ENCODE measurements at places on chromosomes 3 and 15.

- no peak for DNase-seq
Measured at GRCh38 chr3:8931342-8931741, 31.9 kb downstream of the RAD18 start.

DNA sequence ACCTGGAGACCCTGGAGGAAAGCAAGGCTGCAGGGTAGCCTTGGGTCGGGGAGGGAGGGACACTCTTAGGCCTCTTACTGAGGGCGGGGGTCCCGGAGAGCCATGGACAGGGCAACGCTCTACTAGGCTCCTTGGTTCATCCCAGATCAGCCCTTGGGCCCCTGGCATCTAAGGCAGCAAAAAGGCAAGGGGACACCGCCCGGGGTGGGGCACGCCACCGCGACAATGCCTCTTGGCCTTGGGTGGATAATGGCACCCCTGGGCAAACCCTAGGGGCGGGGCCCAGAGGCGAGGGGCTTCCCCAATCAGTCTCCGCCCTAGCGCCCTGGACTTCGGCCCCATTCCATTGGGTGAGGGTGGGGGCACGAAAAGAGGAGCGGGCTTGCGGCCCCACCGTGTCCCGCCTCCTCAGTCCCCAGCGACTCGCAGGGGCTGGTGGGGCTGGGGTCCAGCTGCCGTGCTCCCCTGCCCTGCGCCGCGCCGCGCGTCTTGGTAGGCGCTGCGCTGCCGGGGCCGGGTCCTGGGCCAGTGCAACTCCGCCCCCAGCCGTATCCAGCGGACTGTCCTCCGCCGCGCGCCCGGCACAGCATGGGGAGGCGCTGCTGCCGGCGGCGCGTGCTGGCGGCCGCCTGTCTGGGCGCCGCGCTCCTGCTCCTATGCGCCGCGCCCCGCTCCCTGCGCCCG is at the start of gene CHST13:
Gene CHST13, plus strand, starts transcription at position 411 of the 684 bp plus-strand sequence. Its CDS starts 178 bp downstream, at position 589.
- DNase-seq = no peak

DNA sequence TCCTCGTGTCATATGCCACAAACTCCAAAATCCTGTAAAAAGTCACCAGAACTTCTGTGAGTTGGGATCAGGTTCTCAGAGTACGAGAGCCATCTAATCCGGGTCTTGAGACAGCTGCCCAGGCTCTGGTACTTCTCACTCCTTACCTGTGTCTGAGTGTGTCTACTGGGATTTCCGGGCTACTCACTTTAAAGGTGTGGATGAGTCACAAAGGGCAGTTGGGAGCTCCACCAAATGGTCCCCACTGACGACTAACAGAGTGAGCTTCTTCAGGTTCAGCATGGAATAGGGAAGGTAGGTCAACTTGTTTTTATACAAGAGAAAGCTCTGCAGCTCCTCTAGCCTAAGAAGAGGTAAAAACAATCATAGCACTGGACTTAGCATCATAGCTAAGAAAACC is 29.5 kb downstream of the RTP3 start:
- no peak for DNase-seq

DNA sequence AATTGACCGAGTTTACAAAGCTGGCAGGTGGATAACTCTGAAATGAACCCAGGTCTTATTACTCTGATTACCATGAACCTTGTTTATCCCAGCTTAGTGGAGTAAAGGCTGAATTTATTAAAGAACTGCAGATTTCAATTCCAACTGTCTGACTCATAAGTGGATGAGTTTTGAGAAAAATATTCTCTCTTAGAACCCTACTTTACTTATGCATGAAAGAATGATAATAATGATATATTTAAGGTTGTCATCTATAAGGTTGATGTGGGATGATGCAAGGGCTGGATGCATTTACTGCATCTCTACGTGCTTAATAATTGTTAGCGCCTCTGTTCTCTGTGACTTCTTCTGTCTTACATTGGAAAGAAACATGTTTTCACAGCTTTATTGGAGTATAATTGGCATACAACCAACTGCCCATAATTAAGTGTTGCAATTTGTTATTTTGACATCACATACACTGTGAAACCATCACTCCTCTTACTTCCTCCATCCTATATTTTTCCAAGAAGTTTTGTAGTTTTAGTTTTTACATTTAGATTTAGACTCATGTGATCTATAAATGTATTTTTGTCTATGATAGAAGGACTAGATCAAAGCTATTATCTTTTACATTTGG is 771.2 kb upstream of the ARRDC4 start:
- DNase-seq = no peak

- DNase-seq = no peak
Measured at GRCh38 chr15:51837792-51838251, 8.4 kb downstream of the TMOD3 start.

DNA sequence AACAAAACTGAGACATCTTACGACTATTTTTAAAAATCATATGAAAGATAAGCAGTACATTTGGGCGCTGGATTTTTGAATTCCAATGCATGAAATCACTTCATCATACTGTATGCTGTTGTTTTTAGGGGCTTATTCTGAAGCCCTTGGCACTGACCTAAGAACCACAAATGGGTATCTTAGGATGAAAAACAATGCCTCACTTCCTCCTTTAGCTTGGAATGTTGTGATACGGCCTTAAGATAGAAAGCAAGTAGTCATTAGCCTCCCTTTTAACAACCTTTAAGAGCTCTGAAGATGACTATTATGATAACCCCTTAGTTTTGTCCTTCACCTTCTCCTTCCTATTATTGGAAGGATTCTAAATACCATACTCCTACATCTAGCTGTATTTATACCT is 289.8 kb downstream of the ARPP21 start:
- no peak for DNase-seq

- no peak for DNase-seq
Measured at GRCh38 chr3:14801031-14801430, 17.7 kb upstream of the FGD5 start.

DNA sequence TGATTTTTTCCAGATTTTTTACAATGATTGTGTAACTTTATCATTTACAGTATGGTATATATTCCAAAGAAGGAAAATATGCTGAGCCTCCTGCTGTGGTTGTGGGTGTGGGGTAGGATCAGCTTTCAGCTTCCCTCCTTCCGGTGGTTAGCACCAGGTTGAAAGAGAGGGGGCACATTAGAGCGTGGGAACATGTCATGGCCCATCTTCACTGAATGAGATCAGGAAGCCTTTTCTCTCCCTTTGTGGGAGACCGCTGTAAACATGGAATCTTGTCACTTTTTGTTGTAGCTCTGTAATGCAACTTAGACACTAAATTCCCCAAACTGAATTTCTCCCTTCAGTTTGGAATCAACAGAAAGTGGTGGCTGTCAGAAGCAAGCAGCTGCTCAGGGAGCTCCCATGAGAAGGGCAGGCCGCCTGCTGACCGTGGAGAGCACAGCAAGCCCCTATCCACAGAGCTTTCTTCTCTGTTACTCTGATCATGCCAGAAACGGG is 86.7 kb upstream of the LIMD1 start:
- no peak for DNase-seq

GRCh38 chr3:10286596-10287295 is 6.0 kb downstream of the GHRL start:
- peak; percentile 2 for DNase-seq

- no peak for DNase-seq
Measured at GRCh38 chr3:186594591-186595113, 18.2 kb upstream of the AHSG start.

GRCh38 chr3:42505849-42506410 is 3.5 kb downstream of the VIPR1 start:
- DNase-seq = no peak

DNA sequence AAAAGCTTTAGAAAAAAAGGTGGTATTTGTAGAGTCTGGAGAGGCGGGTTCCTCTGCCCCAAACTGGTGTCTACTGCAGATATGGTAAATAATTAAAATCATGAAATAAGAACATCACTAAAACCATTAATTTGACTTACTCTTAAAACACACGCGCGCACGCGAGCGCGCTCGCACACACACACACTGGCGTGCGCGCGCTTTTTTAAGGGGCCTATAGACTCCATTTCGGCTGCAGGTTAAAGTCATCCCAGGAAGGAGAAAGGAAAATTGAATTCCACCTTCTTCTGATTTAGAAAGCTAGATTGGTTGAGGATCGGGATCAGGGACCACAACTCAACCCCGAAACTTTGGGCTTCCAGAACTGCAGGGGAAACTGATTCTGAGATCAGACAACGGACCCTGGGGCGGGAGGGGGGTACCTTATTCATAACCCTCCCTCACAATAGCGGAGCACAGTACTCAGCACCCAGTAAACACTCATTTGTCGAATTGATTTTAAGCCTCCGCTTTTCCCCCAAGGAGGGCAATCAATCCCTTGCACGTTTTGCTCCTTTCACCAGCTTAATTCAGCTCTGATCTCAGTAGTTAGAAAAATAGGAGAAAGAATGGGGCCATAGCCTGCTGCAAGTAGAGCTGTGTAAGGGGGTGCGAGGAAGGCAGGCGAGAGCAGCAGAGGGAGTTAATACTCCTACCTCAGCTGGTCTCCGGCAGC is 509 bp upstream of the LRRC3B start:
- no peak for DNase-seq

DNA sequence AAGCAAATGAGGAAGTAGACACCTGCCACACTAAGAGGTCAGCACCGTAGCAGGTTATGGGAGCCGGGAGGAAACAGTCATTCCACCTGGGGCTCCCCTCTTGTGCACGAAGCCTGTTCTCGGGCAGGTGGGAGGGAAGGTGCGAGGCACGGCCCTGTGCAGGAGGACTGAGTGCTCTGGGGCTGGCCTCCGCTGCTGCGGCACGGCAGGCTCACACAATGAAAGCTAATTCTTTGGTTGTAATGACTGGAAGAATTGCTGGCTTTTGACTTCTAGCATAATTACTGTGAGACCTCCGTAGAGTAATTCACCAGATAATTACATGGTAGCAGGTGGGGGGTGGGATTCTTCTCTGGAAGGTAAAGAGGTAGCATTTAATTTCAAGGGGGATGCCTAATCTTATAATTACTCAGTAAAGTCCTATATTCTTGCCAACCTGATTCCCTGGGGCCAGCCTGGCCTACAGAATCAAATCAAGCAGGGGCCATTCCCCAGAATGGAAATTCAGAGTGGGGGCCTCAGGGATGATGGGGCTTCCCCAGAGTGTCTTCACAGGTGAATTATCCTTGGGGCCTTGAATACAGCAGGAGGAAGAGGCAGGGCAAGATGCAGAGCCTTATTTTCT is 129.1 kb downstream of the TPRA1 start:
- DNase-seq = no peak

GRCh38 chr15:60353245-60353920 is 44.4 kb downstream of the ANXA2 start:
- DNase-seq = no peak

GRCh38 chr3:196237203-196237602 is 20.9 kb downstream of the SLC51A start:
- no peak for DNase-seq

DNA sequence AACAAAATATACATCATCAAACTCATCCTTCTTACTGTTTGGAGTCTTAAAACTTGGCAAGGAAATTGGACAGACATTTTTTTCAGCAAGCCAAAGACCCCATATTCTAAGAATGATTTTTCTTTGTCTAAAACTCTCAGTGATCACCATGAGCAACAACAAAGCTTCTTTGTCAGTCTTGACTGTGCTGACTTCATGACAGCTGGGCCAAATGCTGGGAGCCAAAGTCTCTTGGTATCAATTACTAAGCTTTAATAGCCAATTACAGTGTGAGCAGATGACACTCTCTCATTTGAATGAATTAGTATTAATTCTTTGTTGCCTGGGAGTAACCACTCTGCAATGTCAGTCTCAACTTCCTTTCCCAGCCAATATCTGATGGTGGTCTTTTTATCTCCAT is 48.1 kb upstream of the GK5 start:
- DNase-seq = no peak

DNA sequence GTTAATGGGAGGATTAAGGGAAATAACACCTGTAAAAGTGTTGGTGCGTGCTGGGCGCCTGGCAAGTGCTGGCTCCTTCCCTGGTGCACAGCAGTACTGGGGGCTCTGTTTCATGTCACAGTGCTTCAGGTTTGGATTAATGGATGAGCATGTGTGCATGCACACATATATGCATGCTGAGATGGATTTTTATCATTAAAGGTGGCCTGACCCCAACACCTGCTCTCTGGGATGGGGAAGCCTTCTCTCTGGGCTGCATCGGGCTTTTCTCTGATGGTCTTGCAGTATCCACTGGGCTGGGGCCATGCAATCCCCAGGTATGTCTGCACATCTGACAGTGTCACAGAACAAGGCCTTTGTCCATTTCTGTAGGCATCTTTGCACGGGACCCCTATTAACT is 127.5 kb upstream of the PLXNA1 start:
- no peak for DNase-seq

GRCh38 chr3:172391592-172392302 is 56.5 kb downstream of the GHSR start:
- DNase-seq = no peak

- DNase-seq = no peak
Measured at GRCh38 chr3:194386648-194387047, 12.4 kb downstream of the GP5 start.

- DNase-seq = no peak
Measured at GRCh38 chr3:28207000-28207733, 34.3 kb upstream of the CMC1 start.

GRCh38 chr3:107985496-107985895 is 105.3 kb downstream of the CD47 start:
- DNase-seq = no peak

DNA sequence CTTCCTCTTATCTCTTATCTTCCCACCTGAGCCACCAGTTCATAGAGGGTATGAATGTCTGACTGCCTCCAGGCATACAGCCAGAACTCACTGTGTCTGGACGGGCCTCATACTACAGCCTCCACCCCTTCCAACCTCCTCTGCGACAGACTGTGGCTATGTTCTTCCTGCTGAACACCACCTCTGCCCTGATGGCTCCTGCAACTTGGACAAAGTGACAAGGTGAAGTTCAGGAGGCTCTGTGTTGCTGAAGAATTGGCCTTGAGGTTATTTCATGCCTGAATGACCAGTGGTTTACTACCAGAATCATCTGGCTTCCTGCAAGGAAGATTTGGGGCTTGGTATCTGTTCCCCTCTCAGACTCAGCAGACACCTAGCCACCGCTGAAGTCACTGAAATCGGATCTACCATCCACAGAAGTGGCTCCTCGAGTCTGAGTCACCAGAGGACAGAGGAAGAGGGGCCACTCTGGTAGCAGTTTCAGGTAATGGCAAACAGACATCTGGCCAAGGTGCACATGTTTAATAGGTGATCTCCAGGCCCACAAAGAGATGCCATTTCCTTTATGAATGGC is 14.2 kb upstream of the ULK3 start:
- no peak for DNase-seq

- DNase-seq = no peak
Measured at GRCh38 chr15:71679793-71680353, 130.5 kb upstream of the NR2E3 start.

DNA sequence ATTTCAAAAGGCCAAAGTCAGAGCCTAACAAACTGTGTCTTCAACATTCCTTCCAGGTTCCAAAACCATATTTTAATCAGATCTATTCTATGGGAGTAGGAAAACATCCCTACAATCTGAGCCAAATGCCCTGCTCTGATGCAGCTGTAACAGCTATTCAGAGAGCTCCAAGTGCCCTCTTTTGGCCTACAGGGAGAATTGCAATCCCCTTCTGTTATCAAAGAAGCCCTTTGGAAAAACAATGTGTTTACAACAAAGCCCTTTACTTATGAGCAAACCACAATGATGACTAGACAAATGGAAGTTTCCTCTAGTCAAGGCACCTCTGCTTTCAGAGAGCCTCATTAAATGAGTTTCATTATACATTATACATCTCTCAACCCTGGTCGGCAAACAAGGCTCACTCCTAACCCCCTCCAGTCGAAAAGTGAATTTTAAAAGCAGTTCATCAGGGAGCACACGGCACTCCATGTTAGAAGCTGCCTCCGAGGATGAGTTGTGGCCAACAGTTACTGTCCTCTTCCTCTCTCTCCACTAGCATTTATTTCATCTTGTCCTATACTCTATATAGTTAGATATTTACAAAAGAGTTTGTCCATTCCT is 42.6 kb upstream of the TMCO5A start:
- no peak for DNase-seq

- no peak for DNase-seq
Measured at GRCh38 chr15:83292317-83292716, 7.9 kb upstream of the BNC1 start.
